ENCODE measurements at places on chromosomes 3 and 15.

DNA sequence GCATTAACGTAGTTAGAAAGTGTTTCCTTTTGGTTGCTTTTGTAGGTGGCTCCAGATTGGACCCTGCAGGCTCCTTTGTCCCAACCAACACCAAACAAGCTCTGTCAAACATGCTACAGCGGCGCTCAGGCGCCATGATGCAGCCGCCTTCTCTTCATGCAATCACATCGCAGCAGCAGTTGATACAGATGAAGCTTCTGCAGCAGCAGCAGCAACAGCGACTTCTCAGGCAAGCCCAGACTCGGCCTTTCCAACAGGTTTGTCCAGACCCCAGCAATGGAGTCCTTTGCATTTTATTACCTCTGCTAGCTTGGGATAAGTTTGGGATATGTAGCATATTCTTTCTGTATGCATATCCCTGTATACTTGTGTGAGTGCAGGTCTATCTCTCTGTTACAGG is 10.1 kb upstream of the P2RY12 start:
- no peak for DNase-seq

GRCh38 chr3:102715030-102715697 is 280.3 kb downstream of the ZPLD1 start:
- DNase-seq: no peak

GRCh38 chr3:78314327-78314726 is 1274.4 kb downstream of the ROBO2 start:
- no peak for DNase-seq

GRCh38 chr3:197197334-197197733 is 101.1 kb downstream of the DLG1 start:
- DNase-seq: no peak

DNA sequence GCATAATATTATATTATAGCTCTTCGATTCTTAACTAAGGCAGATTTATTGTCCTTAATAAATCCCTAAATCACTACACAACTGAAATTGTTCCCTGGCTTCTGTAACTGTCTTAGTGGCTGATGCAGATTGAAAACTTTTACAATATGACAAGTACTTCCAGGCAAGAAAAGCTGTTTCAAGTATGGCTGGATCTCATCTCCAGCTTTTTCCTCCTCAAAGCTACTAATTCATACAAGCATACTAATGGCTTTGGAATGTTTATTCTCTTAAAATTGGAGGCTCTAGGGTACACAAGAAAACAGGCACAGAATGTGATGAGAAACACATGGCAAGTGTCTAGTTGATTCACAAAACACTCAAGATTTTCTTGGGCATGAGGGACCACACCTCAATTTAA is 351.5 kb upstream of the ICE2 start:
- no peak for DNase-seq

GRCh38 chr15:25451501-25451900 is 12.7 kb upstream of the UBE3A start:
- no peak for DNase-seq
